ENCODE measurements at places on chromosomes 1 and 21. TPM values are rescaled to one million over a fixed set of nuclear protein-coding genes. Genes with fewer than 3 reads are reported as not detected.

The ZNF326 gene
- polyA plus RNA-seq: 35.1 TPM

- DNase-seq: no peak
Measured at GRCh38 chr1:65042467-65042866, 76.1 kb upstream of the JAK1 start.

DNA sequence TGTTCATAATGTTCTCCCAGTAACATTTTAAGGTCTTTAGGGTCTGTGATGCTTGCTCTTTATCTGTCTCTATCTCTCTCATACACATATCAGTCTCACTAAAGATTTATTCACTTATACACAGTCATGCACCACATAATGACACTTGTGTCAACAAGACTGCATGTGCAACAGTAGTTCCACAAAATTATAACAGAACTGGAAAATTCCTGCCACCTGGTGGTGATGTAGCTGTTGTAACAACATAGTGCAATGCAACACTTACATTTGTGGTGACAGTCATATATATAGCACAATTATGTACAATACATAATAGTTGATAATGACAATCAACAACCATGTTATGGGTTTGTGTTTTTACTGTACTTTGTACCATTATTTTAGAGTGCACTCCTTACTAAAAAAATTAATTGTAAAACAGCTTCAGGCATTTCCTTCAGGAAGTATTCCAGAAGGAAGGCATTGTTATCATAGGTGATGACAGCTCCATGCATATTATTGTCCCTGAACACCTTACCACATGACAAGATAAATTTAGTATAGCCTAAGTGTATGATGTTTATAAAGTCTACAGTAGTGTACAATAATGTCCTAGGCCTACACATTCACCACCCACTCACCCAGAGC is 8.1 kb downstream of the TDRD5 start:
- DNase-seq: peak; percentile 45

DNA sequence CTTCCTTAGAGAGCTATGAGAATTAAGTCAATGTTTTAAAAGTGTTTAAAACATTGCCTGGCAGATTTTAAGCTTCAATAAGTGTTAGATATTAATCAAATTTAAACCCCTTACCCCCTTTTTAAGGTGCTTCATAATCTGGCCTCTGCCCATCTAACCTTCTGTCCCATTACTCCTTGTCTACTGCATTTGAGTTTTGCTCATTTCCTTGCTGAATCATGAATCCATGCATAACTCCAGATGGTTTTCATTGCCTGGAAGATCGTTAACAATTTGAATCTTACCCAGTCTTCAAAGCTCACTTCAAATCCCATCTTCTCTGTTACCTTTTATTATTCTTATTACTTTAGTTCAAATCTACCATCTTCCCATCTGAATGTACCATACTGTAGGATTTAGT is 4.6 kb downstream of the HJV start:
- no peak for DNase-seq

DNA sequence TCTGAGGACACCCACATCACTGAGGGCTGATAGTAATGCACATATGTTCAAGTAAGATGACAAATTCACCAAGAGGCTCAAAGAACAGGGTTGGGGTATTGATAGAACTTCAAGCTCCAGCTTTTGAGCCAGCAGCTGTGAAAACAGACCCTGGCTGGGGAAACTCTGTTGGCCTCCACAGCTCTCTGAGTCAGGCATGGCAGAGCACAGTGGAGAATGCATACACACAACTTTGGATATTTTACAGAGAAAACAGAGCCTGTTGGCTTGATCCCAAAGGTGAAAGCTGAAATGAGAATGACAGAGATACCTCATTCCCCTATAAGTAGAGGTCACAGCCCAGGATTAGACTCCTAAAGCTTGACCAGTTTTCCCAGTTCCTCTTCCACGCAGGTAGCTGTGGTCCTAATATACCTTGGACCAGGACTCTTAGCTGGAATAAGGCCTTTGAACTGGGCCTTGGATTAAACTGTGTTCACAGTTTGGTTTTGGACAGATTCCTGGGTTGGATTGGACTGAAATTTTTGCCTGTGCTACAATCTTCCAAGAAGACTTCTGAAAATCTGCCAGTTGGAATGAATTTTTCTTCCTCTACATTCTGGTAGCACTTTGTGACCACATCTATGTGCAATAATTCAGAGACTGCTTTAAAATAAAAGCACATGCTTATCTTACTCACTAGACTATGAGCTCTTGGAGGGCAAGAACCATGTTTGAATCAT is 101.6 kb upstream of the HMGB4 start:
- no peak for DNase-seq

DNA sequence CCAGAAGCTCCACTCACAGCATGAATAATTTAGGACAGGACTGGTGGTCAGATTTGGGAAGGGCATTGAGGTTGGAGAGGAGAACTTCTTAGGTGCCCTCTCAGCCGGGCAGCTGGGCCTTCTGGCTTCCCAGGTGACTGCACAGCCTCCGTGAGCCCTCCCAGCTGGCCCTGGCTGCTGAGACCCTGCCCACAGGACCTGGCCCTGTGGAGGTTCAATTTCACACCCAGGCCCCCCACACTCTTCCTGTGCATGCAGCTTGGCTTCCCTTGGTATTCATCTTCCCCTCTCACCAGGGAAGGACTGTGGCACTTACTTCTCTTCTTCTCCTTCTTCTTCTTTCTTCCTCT is 50.6 kb downstream of the NDUFS5 start:
- DNase-seq: no peak

The CELSR2 gene
- polyA plus RNA-seq: 11.2 TPM

The TMCO4 gene
- polyA plus RNA-seq: 2.6 TPM

GRCh38 chr1:19418503-19418971 is 66.8 kb downstream of the CAPZB start:
- DNase-seq: no peak

The WDR64 gene
- not detected for polyA plus RNA-seq

- DNase-seq: no peak
Measured at GRCh38 chr1:189616893-189617292, 860.8 kb downstream of the BRINP3 start.

DNA sequence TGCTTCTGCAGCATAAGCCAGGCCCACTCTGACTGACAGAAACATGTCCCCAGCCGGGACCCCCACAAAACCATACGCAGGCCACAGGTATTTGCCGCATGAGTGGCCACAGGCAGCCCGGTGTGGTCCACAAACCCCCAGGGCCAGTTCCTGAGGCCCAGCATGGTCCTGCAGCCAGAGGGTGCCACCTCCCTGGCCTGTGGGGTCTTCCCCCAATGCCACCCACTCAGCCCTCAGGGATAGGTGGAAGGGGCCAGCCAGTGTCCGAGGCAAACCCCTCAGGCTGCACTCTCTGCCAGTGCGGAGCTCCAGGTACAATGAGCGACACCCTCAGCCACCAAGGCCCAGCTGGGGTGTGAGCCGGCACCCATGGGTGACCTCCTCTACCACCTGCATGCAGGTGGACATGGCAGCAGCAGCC is 43.5 kb downstream of the UBE2G2 start:
- no peak for DNase-seq

The PTPRC gene
- polyA plus RNA-seq: 0.43 TPM

The CRP gene
- not detected for polyA plus RNA-seq

The ALPL gene
- 116 TPM for polyA plus RNA-seq
